Anterior cingulate cortex (tissue), 58 donors: ENCODE measurements at places on chromosomes 1 and 21.
A peak's percentile ranks its signal among the peaks of the same experiment; 100 is the strongest.

- peak; percentile 35 for DNase-seq
Measured at GRCh38 chr1:9128520-9129265, at the start of gene GPR157. TSS of gene GPR157 (minus strand) at chr1:9129102. CDS start at chr1:9129027, 75 bp downstream.

GRCh38 chr1:7588457-7588827 lies 182.7 kb upstream of the VAMP3 start:
- DNase-seq, result no peak

DNA sequence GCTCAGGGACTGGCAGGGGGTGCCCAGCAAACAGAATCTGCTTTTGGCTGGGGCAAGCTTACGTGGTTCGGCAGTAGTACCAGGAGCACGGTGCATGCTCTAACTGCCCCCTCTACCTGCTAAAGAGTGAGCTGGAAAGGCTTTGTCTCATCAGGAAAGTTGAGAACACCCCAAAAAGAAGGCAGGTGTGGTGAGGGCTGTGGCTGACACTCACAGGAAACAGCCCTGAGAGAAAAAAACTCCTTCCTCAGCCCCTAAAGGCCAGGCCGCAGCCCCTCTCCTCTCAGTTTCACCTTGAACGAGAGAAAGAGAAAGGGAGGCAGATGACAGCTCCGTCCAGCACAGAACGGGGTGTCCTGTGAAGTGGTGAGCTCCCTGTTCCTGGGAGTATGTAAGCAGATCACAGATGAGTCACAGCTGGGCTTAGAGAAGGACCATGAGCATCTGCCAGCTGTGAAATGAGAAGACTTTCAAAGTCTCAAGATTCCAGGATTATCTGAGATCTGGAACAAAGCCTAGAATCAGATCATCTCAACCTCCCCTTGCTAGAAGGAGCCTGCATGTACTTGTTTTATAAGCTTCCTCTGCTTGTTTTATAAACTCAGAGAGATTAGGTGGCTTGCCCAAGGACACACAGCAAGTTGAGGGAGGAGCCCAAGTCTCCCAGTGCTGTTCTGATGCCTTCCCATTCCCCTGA lies 13.4 kb downstream of the LAPTM5 start:
- DNase-seq, result no peak

DNA sequence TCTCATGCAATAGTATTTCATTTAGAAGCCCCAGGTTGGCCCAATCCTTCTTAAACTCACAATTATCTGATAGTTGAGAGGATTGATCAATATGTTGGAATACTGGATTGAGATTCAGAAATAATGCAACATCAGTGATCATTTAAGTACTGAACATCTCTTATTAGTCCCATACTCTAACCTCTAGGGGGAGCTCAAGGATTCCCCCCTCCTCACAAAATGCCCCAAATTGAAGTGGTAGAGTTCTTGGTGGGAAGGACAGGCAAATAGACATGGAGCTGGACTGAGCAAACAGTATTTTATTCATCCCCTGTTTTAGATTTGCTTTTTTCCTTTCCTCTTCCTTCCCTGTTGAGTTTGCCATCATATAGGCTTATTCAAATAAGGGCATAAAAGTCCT lies 62.8 kb downstream of the NGF start:
- DNase-seq, result no peak

DNA sequence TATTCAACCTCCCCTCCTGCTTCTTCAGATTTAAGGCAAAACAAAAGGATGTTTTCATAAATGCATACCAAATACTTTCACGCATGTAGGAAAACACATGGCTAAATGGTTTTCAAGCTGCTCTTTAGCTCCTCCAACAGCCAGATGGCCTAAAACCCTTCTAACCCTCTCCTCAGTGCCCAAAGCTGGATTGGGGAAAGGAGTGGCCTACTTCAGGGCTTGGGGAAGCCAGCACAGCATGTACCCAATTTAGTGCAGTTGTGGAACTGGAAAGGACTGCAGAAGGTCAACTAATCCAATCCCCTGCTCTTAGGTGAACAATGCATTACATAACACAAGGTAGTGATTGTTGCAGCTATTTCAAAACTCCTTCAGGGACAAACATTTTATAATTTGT lies 9.3 kb downstream of the F5 start:
- no peak for DNase-seq

GRCh38 chr1:219495737-219496408 lies 117.0 kb downstream of the ZC3H11B start:
- no peak for DNase-seq

- DNase-seq, result peak; percentile 16
Measured at GRCh38 chr1:244273845-244274619, 177.7 kb downstream of the ADSS2 start.

DNA sequence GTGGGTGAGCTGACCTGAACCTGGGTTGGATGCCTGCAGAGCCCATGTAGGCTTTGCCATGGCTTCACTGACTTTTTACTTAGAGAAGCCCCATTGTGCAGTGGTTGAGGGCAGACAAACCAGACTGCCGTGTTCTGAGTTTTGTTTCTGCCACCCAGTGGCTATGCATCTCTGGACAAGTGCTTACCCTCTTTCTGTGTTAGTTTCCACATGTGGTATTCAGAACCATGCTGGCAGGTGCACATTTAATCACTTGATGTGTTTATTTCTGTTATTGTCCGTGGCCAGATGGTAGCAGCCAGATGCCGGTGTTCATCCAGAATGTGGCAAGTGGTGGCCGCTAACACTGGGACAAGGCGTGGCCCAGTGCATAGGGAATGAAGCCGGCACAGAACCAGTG lies 10.3 kb upstream of the PTPN7 start:
- DNase-seq, result no peak

DNA sequence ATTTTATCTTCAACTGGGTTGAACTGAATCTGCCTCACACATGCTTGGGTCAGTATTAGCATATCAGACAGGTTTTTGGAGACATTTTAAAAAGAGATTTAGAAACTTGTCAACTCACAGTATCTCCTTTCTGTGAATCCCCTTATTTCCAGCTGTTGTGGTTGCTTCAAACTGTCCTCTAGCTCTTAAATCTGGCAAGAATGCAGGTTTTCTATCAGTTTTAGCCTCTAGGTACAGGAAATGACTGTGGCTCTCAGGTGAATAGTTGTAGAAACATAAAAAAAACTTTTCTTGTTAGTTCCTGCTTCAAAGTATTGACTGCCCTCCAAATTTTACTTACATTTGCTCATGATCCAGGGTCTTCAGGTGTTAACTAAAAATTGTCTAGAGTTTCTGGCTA lies 495.7 kb upstream of the TMPRSS15 start:
- no peak for DNase-seq

- no peak for DNase-seq
Measured at GRCh38 chr1:245086389-245086969, 68.3 kb upstream of the KIF26B start.

GRCh38 chr1:205916541-205916940 lies 26.7 kb downstream of the SLC26A9 start:
- no peak for DNase-seq

DNA sequence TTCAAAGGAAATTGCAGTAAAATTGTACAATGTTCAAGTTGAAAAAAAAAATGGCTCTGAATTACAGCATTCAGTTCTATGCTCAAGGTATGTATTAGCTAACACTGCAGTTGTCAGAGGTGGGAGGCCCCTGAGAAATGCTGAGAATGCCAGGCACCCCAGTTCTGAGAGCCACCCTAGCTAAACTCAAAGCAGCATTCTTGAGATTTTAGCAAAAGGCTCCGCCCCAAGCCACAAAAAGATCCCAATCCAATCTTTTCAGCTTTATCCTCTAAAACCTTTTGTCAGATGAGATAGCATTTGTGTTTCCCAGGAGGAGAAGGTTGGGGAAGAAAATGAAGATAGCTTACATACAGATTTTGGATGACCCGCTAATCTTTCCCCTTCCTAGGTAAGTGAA lies 68.8 kb downstream of the SMYD2 start:
- DNase-seq, result no peak

- DNase-seq, result no peak
Measured at GRCh38 chr21:41877901-41878830, 978 bp downstream of the PRDM15 start.
